Dermis blood vessel endothelial cell (primary cell): ENCODE measurements at places on chromosomes 11 and 22. TPM values are rescaled to one million over a fixed set of nuclear protein-coding genes. Genes with fewer than 3 reads are reported as not detected.

Gene SCGB1D2
- not detected in 2 replicates for total RNA-seq

Gene THRSP
- total RNA-seq: not detected in 2 replicates

Gene IRAG1
- 0.51 and 0.79 TPM in 2 replicates for total RNA-seq

Gene MYO7A
- 7.7 and 8.7 TPM in 2 replicates for total RNA-seq

Gene OR56A1
- total RNA-seq: 0.14 TPM in 1 of 2 replicates, not detected in the other

Gene APOA4
- not detected in 2 replicates for total RNA-seq

Gene BTBD18
- not detected in 2 replicates for total RNA-seq

Gene LINC01488
- total RNA-seq: not detected in 2 replicates

Gene AMPD3
- 1.0 and 2.3 TPM in 2 replicates for total RNA-seq

Gene SESN3
- total RNA-seq: 95.6 and 113 TPM in 2 replicates

Gene ANO3
- total RNA-seq: not detected in 2 replicates

Gene ARHGAP20
- 1.0 and 1.5 TPM in 2 replicates for total RNA-seq

Gene MAP6
- 0.14 and 0.51 TPM in 2 replicates for total RNA-seq

Gene PATE4
- not detected in 2 replicates for total RNA-seq

Gene MMP7
- 3.7 and 9.2 TPM in 2 replicates for total RNA-seq

Gene OR52H1
- total RNA-seq: not detected in 2 replicates

Gene SYT8
- not detected in 2 replicates for total RNA-seq
